NCI-H460 (cell line): ENCODE measurements at places on chromosomes 13 and 19. TPM values are rescaled to one million over a fixed set of nuclear protein-coding genes. Genes with fewer than 3 reads are reported as not detected.
A peak's percentile ranks its signal among the peaks of the same experiment; 100 is the strongest.

GRCh38 chr19:31418055-31418454, 68.8 kb upstream of the TSHZ3 start:
- DNase-seq, result no peak

- no peak for DNase-seq
Observed at GRCh38 chr19:17725422-17726078, 6.3 kb downstream of the MAP1S start.

- DNase-seq, result no peak
Observed at GRCh38 chr13:110187641-110188161, 119.3 kb downstream of the COL4A1 start.

DNA sequence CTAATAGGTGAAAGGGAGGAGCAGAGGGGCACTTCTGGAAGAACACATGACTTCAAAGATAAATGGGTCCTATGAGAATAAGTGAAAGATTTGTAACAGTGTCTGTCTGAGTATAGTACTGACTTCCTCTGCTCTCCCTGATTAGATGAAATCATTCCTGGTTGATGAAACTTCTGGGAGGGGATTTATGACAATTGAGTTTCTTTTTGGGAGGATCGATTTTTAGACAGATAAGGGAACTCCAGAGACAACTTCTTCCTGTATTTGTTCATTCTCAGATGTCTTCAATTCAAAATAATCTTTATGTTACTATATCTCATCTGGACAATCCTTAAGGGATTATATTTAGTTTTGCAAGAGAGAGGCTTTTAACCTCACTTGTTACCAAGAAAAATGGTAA, 20.0 kb downstream of the SETDB2 start:
- no peak for DNase-seq

DNA sequence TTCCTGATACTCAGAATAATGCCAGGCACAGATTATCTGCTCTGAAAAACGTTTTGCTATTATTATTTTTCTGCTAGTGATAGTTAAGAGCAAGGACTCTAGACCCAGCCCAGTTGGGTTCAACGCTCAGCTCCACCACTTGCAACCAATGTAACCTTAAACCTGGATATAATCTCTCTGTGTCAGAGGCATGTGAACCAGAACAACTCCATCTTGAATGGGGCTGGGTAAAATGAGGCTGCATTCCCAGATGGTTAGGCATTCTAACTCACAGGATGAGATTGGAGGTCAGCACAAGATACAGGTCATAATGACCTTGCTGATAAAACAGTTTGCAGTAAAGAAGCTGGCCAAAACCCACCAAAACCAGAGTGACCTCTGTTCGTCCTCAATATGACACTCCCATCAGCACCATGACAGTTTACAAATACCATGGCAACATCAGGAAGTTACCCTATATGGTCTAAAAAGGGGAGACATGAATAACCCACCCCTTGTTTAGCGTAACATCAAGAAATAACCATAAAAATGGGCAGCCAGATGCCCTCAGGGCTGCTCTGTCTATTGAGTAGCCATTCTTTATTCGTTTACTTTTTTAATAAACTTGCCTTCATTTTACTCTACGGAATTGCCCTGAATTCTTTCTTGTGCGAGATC, 13.6 kb downstream of the FAM187B start:
- DNase-seq, result no peak

GRCh38 chr13:51895906-51896888, 34.4 kb downstream of the CCDC70 start:
- DNase-seq, result peak; percentile 42

GRCh38 chr19:56946159-56946558, 105.6 kb upstream of the PEG3 start:
- DNase-seq, result no peak

- DNase-seq, result no peak
Observed at GRCh38 chr19:2260341-2260805, 4.2 kb upstream of the JSRP1 start.

GRCh38 chr13:76825430-76825829, 60.8 kb downstream of the KCTD12 start:
- no peak for DNase-seq

DNA sequence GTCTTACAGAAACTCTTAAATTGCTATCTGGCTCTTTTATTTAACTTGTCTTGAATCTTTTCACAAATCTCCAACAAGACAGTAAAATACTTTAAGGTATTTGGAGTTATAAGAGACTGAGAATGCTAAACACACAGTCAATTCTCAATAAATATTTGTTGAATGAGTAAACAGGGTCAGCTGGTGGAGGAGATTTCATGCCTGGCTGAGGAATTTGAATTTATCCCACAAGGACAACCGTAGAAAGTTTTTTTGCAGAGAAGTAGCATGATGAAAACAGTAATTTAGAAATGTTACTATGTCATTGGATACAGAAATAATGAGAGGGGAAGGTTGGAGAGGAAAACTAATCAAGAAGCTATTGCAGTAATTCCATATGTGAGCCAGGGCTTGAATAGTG, 1223.7 kb downstream of the PCDH17 start:
- DNase-seq, result no peak

DNA sequence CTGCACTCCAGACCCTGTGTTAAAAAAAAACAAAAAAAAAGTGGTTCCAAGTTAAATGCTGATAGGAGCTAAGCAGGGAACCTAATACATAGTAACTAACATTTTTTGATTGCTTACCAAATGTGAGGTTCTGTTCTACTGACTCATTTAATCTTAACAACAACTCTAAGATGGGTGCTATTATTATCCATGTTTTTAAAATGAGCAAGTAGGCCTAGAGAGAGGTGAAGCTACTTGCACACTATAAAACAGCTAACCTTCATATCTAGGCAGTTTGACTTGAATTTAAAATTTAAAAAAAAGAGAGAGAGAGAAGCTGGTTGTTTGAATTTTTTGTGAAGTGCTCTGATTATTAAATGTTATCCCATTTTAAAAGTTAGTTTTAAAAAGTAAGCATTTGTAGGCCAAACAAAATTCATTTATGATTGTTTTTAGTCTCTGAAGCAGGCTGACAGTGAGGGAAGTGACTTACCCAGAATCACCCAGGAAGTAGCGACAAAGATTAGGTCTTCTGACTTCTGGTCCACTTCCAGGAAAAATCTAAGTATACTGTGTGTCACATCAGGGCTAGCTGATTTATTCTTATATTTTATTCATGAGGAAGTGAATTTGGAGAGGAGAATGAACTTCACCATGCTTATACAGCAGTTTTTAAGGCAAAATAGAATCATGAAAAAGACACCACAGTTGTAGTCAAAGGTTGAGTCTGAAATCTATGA, 2.4 kb downstream of the SIGLECL1 start:
- no peak for DNase-seq

GRCh38 chr19:49224879-49225278, 67.3 kb downstream of the TRPM4 start:
- DNase-seq, result peak; percentile 70

DNA sequence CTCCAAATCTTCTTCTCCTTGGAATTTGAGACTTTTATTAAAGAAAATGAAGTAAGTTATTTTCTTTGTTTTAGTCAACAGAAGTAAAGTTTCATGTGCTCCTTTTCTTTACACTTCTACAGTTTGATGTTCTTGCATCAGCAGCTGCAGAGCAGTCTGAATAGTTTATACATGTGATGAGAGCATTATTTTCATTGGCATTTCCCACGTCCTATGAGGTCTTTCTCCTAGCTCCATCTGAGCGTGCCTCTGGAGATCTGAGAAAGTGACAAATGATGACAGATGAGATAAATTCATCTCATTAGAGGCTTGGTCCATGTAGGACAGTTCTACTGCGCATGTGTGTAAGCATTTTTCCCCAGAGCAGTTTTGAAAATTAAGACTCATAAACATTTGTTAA, 1290.0 kb downstream of the UQCRFS1 start:
- no peak for DNase-seq

- DNase-seq, result peak; percentile 24
Observed at GRCh38 chr19:10289167-10289835, 451 bp upstream of the ICAM5 start.

DNA sequence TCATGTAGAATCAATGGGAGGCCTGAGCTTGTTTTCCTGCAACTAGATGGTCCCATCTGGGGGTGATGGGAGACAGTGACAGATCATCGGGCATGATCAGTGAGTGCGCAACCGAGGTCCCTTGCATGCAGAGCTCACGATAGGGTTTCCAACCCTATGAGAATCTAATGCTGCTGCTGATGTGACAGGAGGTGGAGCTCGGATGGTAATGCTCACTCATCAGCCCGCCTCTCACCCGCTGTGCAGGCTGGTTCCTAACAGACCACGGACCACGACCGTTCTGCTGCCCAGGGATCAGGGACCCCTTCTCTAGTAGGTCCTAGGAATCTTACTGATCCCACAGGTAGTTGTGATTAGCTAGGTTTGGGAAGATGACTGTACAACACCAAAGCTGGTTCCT, 23.5 kb upstream of the GARRE1 start:
- DNase-seq, result no peak

GRCh38 chr13:53778937-53779336, 750.3 kb downstream of the OLFM4 start:
- DNase-seq, result no peak

DNA sequence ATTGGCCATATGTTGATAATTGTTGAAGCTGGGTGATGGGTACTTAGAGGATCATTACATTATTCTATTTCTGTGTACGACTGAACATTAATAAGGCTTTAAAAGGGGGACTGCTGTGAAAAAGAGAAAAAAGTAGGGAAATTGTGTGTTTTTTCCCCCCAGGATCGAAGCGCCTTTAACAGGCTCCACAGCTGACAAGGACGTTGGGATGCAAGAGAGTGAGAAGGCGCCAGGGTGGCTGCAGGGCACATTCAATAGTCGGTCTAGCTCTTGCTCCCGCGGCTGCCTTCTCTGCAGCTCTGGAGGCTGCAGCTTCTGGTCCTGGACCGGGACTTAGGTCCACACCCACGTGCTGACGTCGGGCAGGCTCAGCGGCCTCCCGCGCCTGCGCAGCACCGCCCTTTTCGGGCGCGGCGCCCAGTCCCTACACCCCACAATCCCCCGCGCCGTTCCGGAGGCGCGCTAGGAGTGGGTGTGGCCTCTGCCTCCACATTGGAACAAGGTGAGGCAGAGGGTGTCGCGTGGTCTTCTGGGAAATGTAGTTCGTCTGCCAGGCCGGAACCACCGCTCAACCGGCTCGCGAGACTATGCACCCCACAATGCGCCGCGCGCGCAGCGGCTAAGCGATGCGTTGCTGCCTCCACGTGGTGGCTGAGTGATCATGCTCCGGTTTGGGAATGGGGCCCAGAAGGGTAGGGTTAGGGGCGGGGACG, 4.9 kb upstream of the LRFN3 start:
- peak; percentile 99 for DNase-seq

- no peak for DNase-seq
Observed at GRCh38 chr13:106003651-106004050, 531.8 kb downstream of the EFNB2 start.

GRCh38 chr19:1587872-1588271, 4.8 kb downstream of the MBD3 start:
- no peak for DNase-seq

The PRODH2 gene
- not detected in 2 replicates for total RNA-seq

The PRTN3 gene
- total RNA-seq, result 0.50 and 1.4 TPM in 2 replicates

The KRI1 gene
- total RNA-seq, result 17.3 and 18.7 TPM in 2 replicates

The SLC15A1 gene
- not detected in 2 replicates for total RNA-seq

The F7 gene
- total RNA-seq, result 0.07 TPM in 1 of 2 replicates, not detected in the other

The ATP12A gene
- total RNA-seq, result 0.10 TPM in 1 of 2 replicates, not detected in the other

The CGB1 gene
- not detected in 2 replicates for total RNA-seq

The TTC9B gene
- total RNA-seq, result not detected in 2 replicates

The ZNF581 gene
- total RNA-seq, result 12.3 and 13.6 TPM in 2 replicates
